ENCODE measurements at places on chromosomes 6 and 20. TPM values are rescaled to one million over a fixed set of nuclear protein-coding genes. Genes with fewer than 3 reads are reported as not detected.

DNA sequence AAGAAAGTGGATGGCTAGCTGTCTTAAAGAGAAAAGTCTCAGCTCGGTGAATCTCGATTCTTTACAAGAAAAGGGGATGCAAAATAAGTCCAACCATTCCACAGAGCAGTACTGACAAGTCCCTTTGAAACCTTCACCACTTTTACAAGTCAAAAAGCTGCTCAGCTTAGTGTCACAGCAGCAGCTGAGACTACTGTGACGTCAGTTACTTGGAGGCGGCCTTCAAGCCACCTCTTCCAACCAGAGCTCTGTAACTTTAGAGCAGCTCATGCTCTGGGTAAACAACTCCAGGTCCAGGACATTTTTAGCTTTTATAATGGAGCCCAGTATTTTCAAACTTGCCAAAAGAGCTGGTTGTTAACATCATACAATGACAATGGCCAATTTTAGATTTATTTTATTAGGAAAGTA is at the start of gene KIAA0408:
TSS of gene KIAA0408 (minus strand) at position 159 of the 411 bp plus-strand sequence. CDS start 5,408 bp downstream, outside the sequence.
- DNase-seq, result peak; percentile 62

- DNase-seq, result no peak
These were observed 2.1 kb upstream of the TBXT start for GRCh38 chr6:166169549-166170421.

DNA sequence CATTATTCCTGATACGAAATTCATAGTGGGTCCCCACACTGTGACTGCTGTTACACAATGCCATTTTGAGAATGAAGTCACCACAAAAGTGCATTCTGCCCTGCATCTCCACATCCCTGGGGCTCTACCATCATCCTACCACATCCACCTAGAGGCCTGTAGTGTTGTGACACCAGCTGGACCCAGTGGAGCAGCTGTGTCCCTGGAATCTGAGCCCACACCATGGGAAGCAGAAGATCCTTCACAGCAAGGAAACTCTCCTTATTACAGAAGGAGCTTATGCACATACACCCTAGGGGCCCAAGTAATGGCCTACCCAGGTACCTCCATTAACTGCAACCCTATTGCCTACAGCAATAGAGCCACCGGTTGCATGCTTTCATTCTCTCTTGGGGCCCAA is 566.6 kb upstream of the EPHA7 start:
- no peak for DNase-seq

DNA sequence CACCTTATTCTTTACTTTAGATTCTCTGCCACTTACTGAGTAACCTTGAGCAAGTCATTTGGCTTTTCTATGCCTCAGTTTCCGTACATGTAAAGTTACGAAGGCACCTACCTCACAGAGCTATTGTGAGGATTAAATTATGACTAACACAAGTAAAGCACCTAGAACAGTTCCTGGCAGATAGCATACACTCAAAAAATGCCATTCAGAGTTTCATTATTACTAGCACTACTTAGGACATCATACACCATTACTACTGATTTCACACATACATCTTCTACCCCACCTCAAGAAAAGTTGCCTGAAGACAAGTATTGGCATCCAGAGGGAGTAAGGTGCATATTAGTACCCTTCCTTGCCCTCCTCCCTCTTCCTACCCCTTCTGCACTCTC is 107.8 kb downstream of the OGFRL1 start:
- no peak for DNase-seq

DNA sequence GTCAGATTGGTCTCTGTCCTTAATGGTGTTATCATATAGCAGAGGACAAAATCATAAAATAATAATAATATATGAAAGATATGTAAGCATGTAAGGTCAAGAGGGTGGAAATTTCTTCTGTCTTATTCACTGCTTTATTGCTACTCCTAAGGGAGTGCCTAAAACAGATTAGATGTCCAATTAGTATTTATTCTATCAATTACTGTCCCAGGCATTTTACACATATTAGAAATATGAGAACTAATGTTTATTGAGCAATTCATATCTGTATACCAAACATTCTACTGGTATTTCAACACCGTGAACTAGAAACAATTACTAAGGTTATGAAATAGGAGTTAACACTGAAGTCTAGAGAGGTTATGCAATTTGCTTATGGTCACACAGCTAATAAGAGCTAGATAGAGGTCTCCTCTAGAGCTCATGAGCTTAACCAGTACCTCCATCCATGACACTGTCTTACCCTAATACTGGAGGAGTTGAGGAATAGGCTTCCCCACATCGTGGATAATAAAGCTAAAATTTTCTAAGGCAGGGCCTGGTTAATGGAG is 302.3 kb downstream of the PLCB1 start:
- DNase-seq, result no peak

GRCh38 chr6:36536873-36537547 is 10.3 kb downstream of the STK38 start:
- DNase-seq, result no peak

- peak; percentile 38 for DNase-seq
These were observed 31.1 kb downstream of the SERPINB6 start for GRCh38 chr6:2940010-2940850.

DNA sequence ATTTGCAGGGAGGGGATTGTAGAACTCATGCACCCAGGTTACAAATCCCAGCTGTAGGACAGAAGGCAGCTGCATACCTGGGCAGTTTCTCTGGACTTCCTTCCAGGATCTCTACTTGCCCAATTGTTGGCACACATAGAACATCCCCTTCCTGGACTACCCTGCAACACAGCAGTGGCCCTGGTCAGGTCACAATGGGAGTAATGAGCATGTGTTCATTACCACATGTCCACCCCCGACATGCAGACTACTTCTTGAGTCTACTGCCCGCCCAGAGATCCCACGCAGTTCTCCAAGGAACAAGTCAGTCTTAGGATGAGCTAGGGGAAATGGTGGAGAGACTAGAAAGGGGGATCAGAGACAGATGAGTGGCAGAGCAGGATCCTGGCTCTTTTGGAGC is 5.1 kb downstream of the PEX6 start:
- no peak for DNase-seq

DNA sequence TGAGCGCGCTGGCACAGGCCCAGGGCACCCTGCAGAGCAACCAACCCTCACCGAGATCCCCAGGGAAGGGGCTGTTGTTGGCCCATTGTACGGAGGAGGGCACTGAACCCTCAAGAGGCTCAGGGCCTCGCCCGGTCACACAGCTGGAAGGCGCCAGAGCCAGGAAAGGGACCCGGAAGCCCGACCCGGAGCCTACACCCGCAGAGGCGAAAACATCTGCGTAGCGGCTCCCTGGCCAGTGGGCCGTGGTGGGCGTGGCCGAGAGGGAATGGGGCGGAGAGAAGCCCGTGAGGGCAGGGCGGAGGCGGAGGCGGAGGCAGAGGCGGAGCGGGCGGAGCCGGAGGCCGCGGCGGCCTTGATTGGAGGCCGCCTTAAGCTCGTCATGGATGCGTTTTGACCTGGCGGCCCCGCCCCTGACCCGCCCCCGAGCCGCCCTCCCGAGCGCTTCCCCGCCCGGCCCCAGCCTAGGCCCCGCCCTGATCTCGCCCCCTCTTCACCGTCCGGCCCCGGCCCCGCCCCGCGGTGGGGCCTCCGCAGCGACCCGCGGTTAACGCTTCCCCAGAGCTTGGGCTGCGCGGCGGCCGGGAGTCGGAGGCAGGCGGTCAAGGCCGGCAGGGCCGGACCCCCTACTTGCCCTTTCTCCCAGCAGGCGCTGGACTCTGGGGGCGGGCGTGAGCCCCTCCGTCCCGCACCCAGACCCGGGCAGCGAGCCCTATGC is 2.1 kb upstream of the MRGBP start:
- DNase-seq, result peak; percentile 97

GRCh38 chr6:11092668-11093375 is 812 bp upstream of the SMIM13 start:
- DNase-seq, result no peak

- DNase-seq, result no peak
These were observed 1830.0 kb upstream of the DEFB115 start for GRCh38 chr20:29427201-29428060.

GRCh38 chr6:35191889-35192288 is 21.9 kb upstream of the SCUBE3 start:
- no peak for DNase-seq

DNA sequence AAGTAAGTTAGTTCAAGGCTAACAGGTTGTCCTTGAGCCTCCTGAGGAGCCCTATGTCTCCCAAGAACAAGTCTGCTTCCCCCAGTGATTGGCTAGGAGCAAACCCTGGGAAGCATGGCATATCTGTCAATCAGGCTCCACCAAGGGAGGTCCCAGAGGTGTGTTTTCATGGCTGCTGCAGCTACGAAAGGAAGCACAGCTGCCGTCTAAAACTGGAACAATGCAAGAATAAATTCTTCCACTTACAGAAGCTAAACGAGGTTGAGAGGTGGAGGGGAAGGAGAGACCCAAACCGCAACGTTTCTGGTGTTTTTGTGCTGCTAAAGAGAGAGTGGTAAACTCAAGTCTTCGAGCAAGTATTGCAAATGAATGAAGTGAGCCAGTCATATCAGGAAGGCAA is 4.9 kb upstream of the PTGIS start:
- peak; percentile 25 for DNase-seq

DNA sequence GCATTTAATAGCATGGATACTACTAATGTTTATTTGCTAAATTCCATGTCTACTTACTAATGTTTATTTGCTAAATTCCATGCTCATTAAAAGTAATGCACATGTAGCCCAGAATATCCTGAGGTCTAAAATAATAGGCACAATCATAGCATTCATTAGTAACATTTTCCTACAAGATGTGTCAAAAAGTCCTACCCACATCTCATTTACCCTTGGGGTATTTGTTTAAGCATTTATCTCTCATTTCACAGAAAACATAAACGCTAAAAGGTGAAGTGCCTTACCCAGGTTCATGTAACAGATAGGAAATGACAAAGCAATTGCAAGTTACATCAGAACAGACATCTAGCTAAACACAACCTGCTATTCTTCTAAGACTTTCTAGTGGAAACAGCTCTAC is 457.1 kb downstream of the HACE1 start:
- no peak for DNase-seq

DNA sequence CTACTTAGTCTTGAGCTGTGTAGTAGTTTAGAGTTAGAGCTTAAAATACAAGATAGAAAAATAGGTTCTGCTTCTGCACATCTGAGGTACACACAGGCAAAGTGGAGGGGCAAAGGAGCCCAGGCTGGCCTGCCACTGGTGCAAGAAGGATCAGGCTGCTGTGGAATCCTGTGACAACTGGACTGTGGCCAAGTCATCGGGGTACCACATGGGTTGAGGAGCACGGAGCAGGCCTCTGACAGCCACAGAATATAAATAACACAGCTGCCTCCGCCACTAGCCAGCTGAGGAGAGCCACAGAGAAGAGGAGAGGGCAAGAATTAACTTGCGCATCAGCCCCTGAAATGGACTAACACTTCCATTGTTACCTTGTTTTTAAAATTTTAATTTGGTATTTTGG is 206.0 kb upstream of the MARCKS start:
- DNase-seq, result no peak

DNA sequence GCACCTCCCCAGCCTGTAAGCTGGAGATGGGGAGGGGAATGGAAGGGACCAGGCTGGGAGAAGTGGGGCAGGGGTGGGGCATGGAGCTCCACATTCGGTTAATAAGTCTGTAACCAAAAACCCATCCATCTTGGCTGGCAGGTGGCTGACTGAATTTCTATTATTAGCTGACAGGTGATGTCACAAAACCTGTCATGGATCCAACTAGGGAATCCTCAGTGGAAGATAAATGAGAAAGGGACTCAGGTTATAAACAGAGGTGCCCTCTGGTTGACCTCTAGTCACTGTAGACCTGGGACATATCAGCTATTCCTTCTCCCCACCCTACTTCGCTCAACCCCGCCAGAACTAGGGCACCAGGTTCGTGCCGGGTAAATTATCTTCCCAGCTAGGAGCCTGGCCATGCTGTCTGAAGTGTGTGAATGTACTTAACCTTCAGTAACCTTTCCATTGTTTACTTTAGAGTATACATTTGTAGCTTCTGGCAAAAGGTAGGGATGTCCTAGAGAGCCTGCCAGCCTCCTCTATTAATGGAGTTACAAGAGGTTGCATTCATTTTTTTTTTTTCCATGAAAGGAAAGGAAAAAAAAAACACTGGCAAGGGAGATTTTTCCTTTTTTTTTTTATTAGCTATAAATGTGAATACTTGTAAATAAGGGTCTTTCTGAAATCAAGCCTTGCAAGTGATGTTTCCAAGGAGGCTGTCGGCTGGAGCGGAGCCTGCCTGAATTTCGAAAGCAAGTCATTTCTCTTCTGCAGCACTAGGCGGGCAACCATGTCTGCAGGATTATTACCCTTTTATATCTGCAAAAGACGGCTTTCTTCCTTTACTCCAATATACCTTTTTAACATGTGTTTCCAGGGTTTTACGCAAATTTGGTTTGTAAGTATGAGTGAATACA is 135.9 kb downstream of the TMEM242 start:
- no peak for DNase-seq

DNA sequence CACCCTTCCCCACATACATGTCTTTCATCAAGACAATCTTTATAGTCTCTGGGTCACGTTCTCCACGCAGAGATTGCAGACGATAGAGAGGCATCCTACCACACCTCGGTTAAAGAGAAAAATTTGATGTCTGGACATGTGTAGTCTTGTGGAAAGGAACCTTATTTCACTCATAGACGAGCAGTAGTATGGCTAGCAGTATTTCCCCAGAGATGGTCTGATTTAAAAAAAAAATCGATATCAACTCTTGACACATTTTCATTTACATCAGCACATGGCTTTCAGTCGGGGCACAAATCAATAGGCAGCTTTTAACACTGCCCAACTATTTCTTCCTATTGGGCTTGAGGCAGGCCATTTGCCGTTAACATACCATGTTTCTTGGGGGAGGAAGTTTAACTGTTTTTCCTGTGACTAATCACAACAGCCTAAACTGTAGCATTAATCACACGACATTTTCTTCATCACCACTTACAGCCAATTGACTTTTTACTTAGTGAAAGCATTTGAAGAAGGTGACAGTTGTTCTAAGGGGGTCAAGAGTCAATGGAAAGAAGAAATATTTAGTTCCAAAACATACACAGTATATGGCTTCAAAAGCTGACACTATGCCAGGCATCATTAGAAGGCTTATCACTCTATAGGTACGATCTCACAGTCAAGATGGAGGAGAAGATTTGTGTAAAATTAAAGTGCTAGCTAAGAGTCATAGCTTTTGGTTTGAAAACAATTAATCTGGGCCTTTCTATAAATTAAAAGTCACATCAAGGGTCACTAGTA is 129.5 kb upstream of the HDAC2 start:
- no peak for DNase-seq

DNA sequence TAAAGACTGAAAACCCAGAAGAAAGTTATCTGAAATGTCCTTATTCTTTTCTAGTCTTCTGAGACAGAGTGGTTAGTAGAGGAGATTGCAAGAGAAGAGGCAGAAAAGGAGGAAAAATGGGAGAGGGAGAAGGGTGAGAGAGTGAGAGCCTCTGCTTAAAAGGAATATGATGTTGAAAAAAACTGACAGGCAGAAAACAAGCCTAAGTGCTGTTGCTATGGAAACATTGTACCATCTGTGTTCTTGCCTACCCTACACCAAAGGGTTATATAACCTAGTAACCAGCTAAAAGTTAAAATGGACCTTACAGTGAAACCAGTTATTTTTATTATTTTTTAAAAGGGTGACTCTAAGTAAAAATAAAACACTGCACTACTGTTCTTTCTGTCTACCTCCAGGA is 28.3 kb upstream of the SH3BGRL2 start:
- DNase-seq, result no peak

TMEM170B gene
- total RNA-seq, result 2.9 TPM

GGTLC1 gene
- not detected for total RNA-seq

RING1 gene
- total RNA-seq, result 50.6 TPM

ALDH5A1 gene
- 39.6 TPM for total RNA-seq

NOX3 gene
- total RNA-seq, result not detected

TMC2 gene
- total RNA-seq, result not detected

COL10A1 gene
- not detected for total RNA-seq

TSBP1 gene
- total RNA-seq, result not detected

PSMB1 gene
- total RNA-seq, result 118 TPM

Data from ureter (tissue), 1 donor.